ENCODE measurements at places on chromosomes 1 and 21. TPM values are rescaled to one million over a fixed set of nuclear protein-coding genes. Genes with fewer than 3 reads are reported as not detected.

DNA sequence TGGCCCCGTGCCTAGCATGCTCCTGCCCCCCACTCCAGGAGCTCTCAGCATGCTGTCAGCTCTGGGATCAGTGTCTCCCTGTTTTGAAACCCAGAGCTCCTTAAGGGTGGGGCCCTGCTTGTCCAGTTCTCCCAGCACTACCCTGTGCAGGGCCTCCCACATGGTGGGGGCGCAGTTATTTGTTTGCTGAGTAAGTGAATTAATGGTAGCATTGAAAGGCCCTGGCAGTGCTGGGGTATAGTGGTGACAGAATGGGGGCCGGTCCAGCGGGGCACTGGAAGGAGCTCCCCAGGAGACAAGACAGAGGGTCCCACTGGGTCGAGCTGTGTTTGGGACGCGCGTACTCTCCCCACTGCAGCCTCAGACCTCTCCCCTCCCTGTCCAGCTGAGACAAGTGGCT, 99.9 kb downstream of the NPHP4 start:
- H3K27ac ChIP-seq = no peak overlapping the region
- DNase-seq = no peak
- H3K27me3 ChIP-seq = no peaks in the 10 kb centered on the region
- no peak overlapping the region for H3K4me3 ChIP-seq
- peaks cover 11% of the 10 kb centered on the region for H3K36me3 ChIP-seq

DNA sequence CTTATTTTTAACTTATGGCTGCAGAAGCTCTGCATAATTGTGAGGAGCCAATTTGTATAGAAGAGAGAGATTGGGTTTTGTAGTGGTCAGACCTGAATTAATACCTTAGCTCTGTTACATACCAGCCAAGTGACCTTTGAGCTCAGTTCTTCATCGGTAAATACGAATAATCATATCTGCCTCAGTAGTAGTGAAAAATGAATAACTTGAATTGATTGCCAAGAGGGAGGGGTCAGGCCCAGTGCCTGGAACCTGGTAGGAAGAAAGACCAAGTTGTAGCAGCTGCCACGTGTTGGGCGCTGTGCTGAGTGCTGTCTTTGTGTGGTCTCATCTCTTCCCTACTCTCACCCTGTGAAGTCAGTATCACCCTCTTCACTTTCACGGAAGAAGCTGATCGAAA, 247.5 kb downstream of the PBX1 start:
- no peaks in the 10 kb centered on the region for H3K4me1 ChIP-seq
- H3K36me3 ChIP-seq = no peaks in the 10 kb centered on the region
- no peak overlapping the region for H3K4me3 ChIP-seq
- H3K27me3 ChIP-seq = peaks cover 4% of the 10 kb centered on the region
- H3K27ac ChIP-seq = no peak overlapping the region
- DNase-seq = no peak

GRCh38 chr1:187203257-187203656, 374.5 kb downstream of the PLA2G4A start:
- H3K4me1 ChIP-seq = no peaks in the 10 kb centered on the region
- no peak for DNase-seq
- H3K4me3 ChIP-seq = no peak overlapping the region

PAQR6 gene
- total RNA-seq = 4.9 TPM

DNA sequence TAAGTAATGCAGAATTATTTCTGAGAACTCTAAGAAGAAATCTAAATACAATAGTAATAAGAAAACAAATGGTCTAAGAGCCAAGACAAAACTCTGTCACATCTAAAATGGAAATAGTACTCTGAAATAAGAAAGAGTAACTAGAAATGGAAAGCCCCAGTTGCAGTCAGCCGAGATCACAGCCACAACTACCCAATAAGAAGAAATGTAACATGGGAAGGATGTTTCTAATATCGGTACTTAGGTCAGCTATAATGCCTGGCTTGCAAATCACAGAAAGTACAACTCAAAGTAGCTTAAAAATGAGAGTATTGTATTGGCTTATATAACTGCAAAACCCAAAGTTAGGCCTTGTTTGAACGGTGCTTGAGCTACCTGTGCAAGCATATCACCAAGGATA, 58.6 kb upstream of the USP25 start:
- no peaks in the 10 kb centered on the region for H3K4me1 ChIP-seq
- H3K4me3 ChIP-seq = no peak overlapping the region
- H3K27me3 ChIP-seq = no peaks in the 10 kb centered on the region
- no peak for DNase-seq

Measured in activated naive CD8-positive, alpha-beta T cell treated with anti-CD3 and anti-CD28 coated beads for 36 hours (primary cell).